ENCODE measurements at places on chromosomes 6 and 20. TPM values are rescaled to one million over a fixed set of nuclear protein-coding genes. Genes with fewer than 3 reads are reported as not detected.

DNA sequence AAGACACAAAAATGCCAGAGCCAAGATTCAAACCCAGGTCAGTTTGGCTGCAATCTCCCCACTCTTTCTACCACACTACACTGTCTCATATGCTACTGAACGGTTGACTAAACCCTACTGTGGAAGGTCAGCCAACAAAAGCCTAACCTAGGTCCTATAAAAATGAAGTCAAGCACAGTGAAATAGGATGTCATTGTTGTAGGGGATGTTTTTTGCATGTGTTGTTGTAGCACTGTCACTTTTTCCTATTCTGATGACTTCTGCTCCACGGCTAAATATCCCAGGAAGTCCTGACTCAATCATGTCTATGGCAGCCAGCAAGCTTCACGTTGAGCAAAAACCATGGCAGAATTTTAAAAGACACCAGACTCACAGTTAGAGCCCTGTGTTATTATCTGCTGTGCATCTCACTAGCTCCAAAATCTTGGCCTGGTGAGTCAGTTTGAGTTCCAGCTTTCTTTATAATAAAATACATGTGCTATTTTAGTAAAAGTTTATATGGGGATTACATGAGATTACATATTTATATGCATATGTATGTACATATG, 322.1 kb upstream of the NT5E start:
- DNase-seq, result no peak

CST4 gene
- not detected for total RNA-seq

EXOC2 gene
- total RNA-seq, result 24.0 TPM

DNA sequence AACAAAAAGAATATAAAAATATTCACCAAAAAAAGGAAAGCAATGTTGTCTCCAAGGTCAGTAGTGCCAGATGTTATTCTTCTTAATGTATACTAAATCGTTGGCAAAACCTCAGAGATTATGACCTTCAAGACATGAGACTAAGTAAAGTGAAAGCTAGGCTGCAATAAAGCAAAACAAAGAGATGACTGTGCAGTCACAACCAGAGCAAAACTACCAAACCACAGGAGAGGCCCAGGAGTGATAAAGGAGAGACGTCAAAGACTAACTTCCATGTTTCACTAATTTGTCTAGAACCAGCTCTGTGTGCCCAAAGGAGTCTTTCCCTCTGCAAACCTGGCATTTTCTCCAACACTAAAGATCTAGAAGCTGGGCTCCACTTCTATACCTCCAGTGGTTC, 155.9 kb upstream of the POU3F2 start:
- DNase-seq, result no peak

DNA sequence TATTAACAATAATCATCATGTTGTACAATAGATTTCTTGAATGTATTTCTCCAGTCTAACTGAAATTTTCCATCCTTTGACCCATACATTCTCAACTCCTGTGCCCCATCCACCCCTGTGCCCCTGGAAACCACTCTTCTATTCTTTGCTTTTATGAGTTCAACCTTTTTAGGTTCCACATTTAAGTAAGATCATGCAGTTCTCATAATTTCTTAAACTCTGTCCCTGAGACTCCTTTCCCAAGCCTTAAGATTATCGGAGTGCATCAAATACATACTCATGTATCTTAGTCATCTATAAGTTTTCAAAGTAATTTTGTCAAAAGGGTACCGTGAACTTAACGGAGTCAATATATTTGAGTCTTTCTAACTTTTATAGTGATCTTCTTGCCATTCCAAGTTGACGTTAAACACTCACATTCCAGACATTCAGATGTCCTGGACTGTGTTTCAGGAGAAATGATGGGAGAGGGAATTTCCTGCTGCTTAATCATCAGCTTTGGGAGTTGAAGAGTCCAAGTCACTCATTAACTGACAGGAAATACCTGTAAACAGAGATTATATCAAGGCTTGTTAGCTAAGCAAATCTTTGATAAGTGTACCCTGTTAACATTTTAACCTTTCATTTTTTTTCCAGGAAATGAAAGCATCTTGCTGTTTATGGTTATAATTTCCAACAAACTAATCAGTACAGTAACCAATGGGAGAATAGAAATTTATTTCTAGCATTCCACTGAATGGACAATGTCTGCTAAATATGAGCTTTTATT, 73.3 kb downstream of the ADGRG6 start:
- DNase-seq, result peak; percentile 97

DNA sequence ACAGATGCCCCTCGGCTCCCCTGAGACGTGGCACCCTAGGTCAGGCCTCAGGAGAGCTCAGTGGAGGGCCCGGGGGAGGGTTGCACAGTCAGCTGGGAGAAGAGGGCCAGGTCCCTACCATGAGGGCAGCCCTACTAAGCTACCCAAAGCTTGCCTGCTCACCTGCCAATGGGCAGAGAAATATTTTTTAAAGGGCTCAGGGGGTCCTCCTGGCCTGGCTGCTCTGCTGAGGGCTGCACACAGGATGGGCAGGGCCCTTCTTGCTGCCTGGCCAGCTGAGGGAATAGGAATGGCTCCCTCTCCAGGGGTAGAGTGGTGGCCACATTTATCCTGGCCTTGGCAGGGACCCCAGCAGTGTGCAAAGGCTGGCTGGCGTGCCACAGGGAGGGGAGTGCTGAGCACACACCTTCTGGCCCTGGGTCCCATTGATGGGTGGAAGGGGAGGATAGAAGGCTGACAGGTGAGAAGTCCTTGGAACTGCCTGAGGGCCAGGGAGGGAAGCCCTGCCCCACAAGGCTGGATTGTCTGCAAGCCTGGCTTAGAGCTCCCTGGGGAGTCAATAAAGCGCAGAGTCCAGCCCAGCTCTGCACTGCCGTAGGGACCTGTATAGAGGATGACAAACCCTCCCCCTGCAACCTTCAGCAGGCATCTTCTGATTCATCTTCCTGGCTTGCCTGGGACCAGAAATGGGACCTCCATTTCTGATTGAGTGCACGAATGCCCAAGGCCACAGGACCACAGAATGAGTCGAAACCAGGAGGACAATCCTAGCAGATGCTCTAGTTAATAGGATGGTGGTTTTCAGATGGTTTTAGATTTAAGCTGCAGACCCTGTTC, 62.1 kb downstream of the NOL4L start:
- DNase-seq, result no peak

VGLL2 gene
- total RNA-seq, result not detected

BMP6 gene
- 0.29 TPM for total RNA-seq

DEFB132 gene
- total RNA-seq, result not detected

FAM217A gene
- total RNA-seq, result not detected

DNA sequence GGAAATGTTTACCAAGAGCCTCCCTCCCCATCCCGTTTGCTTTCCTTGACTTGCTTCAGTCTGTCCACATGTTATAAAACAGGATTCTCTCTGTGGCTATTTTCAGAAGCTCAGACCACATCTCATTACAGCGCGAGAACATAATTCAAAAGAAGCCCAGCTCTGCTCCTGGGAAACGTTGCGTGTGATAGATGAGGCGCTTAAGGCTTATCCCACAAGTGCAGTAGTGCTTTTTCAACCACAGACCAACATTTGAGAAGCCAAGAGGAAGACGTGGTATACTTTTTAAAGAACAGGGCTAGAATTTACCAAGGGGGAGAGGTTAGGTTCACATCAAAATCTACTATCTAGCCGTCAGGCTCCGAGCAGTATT, 239.5 kb downstream of the SLC24A3 start:
- no peak for DNase-seq

GRCh38 chr6:115896538-115897129, 164.1 kb downstream of the FRK start:
- DNase-seq, result peak; percentile 9

GRCh38 chr6:129686941-129687627, 22.9 kb downstream of the ARHGAP18 start:
- no peak for DNase-seq

GRCh38 chr20:36231331-36231730, 4.9 kb upstream of the AAR2 start:
- no peak for DNase-seq

- DNase-seq, result peak; percentile 19
Observed at GRCh38 chr20:48339190-48339985, 488.4 kb downstream of the PREX1 start.

EFCAB8 gene
- total RNA-seq, result not detected

DNA sequence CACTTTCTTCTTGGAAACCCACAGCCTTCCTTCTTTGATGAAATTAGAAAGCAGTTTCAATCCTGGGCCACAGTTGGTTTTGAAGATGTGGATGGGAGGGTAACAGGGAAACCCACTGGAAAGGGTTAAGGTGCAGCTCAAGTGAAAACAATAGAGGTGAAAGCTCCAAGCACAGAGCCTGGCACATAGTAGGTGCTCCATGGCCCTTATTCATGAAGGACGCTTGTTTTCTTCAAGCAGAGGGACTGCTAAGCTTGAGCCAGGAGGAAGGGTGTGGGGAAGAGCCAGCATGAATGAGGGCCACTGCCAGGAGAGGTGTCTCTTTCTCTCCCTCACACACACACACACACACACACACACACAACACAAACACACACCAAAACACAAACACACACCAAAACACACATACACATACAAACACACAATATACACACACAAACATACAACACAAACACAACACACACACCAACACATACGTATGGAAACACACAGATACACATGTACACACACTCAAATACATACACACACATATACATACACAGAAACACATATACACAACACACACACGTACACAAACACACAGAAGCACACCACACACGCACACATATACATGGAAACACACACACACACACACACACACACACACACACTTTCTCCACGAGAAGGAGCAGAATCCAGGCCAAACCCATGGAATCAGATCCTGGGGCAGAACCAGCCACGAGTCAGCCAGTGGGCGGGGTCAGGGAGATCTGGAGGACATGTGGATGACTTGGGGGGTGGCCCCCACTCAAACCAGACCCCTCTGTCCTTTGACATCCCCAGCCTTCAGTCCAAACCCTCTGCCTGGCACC, 23.7 kb upstream of the RBPJL start:
- no peak for DNase-seq

- peak; percentile 78 for DNase-seq
Observed at GRCh38 chr6:1485678-1486077, 96.3 kb downstream of the FOXF2 start.

PAK1IP1 gene
- total RNA-seq, result 29.7 TPM

DNA sequence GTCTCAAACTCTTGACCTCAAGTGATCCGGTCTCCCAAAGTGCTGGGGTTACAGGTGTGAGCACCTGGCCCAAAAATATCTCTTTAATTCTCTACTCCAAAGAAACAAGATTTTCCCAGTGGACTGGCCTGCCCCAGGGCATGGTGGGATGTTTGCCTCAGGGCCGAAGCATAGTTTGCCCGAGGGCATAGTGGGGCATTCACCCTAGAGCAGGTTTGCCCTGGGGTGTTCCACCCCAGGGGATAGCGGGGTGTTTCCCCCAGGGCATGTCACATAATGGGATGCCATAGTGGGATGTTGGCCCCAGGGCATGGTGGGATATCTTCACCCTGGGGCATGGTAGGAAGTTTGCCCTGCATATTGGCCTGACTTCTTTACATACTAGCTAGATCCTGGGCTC, 97.2 kb downstream of the VEGFA start:
- DNase-seq, result no peak

ARHGAP18 gene
- total RNA-seq, result 26.9 TPM

GJA1 gene
- 165 TPM for total RNA-seq

ULBP2 gene
- 16.0 TPM for total RNA-seq
